ENCODE measurements at places on chromosomes 7 and 10. TPM values are rescaled to one million over a fixed set of nuclear protein-coding genes. Genes with fewer than 3 reads are reported as not detected.

METTL27 gene
- total RNA-seq: 2.1 TPM

TMEM213 gene
- total RNA-seq: not detected

ZNF365 gene
- total RNA-seq: 0.49 TPM

TRIM50 gene
- total RNA-seq: 0.94 TPM

AGR3 gene
- not detected for total RNA-seq

CRTAC1 gene
- total RNA-seq: 0.51 TPM

STK31 gene
- 0.38 TPM for total RNA-seq

FKBP9 gene
- 249 TPM for total RNA-seq

PRSS37 gene
- not detected for total RNA-seq

GIMAP1 gene
- total RNA-seq: 5.9 TPM

CADPS2 gene
- total RNA-seq: 27.9 TPM

SLC26A5 gene
- total RNA-seq: 2.3 TPM

THSD7A gene
- total RNA-seq: 7.3 TPM

PPP1R9A gene
- total RNA-seq: 10.6 TPM

ZNF33B gene
- 9.6 TPM for total RNA-seq

TRIM73 gene
- 7.5 TPM for total RNA-seq

NMT2 gene
- total RNA-seq: 102 TPM

SH2B2 gene
- 3.9 TPM for total RNA-seq

NPFFR1 gene
- not detected for total RNA-seq

FOXI2 gene
- total RNA-seq: 0.22 TPM

SLC26A4 gene
- 0.19 TPM for total RNA-seq

MARVELD1 gene
- total RNA-seq: 21.3 TPM

CD36 gene
- 6,827 TPM for total RNA-seq

CCDC3 gene
- total RNA-seq: 28.1 TPM

TEX47 gene
- total RNA-seq: not detected

TLX1 gene
- not detected for total RNA-seq

DDC gene
- total RNA-seq: not detected

ATOH7 gene
- total RNA-seq: not detected

GPR37 gene
- total RNA-seq: 0.51 TPM

TRPV5 gene
- not detected for total RNA-seq

SUPV3L1 gene
- 26.8 TPM for total RNA-seq

NYAP1 gene
- not detected for total RNA-seq

TNKS2 gene
- total RNA-seq: 42.8 TPM

PMS2 gene
- total RNA-seq: 8.2 TPM

RET gene
- 0.66 TPM for total RNA-seq

NAT16 gene
- not detected for total RNA-seq

Data from subcutaneous adipose tissue (tissue), 4 donors.